ENCODE measurements at places on chromosomes 11 and 22.

DNA sequence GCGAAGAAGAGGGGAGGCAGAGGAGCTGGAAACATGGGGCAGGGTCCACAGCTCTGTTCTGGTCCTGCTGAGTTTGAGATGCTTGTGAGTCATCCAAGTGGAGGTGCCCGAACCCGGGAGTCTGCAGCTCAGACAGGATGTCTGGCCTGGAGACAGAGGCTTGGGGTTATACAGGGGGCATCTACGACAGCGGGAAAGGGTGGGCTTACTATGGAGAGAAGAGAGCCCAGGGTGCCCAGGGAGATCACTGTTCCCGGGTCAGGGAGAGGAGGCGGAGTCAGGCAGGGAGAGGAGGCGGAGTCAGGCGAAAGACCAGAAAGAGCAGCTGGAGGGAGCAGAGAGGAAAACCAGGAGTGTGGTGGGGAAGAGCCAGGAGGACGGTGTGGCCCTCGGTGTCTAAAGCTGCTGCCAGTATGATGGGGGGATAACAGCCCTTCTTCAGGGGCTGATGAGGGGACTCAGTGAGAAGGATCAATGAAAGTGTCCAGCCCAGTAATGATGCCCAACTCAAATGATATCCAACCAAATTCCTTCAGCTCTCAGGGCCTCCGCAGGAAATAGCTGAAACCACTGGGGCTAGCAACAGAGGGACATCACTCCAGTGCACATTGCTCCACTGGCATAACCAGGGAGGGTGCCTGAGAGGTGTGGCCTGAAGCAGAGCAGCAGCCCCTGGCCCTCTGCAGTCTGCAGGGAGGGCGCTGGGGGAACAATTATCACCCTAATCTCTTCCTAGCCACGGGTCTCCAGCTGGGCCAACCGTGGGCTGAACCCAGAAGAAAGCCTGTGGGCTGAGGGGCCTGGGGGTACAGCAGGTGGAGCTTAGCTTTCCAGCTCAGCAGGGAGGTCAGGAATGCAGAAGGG, 2.6 kb upstream of the LTBP3 start:
- peak; percentile 78 for DNase-seq

GRCh38 chr11:130202009-130202817, 42.6 kb downstream of the ST14 start:
- DNase-seq = no peak

DNA sequence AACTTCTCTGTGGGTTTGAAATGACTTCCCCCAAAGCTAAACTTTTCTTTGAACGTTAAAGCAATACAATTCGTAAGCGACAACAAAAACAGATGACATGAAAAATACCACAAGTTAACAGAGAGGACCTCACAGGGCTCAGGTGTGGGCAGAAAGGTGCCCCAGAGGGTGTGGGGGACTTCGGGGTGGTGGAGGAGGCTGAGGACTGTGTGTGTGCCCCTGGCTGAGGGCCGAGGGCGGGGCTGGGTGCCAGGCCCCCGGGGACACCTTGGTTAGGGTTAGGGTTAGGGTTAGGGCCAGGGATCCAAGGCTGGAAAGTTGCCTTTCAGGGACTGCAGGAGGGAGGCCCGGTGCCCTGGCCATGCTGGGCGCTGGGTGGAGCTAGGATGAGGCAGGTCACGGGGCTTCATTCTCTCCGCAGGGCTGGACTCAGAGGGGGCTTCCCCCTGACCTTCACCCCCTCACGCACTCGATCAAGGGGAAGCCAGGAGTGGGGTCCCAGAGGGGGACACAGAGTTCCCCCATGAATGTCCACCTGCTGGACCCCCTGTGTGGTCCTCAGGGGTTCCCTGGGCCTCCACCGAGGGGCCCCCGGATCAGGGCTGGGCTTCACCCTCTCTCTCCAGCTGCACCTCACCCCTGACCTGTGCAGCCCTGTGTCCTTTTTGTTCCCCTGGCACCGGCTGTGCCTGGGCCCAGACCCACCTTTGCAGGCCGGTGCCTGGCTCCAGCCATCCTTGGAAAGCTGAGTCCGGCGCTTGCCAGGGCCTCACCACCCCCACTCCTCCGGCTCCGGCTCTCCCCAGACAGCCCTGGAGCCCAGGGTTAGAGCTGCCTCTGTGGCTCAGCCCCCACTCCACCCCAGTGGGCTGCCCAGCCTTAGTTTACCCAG, 7.0 kb downstream of the TNNI2 start:
- no peak for DNase-seq

- no peak for DNase-seq
Observed at GRCh38 chr11:68381716-68382115, 69.3 kb downstream of the LRP5 start.

GRCh38 chr11:10414659-10415058, 40.4 kb upstream of the AMPD3 start:
- peak; percentile 76 for DNase-seq

DNA sequence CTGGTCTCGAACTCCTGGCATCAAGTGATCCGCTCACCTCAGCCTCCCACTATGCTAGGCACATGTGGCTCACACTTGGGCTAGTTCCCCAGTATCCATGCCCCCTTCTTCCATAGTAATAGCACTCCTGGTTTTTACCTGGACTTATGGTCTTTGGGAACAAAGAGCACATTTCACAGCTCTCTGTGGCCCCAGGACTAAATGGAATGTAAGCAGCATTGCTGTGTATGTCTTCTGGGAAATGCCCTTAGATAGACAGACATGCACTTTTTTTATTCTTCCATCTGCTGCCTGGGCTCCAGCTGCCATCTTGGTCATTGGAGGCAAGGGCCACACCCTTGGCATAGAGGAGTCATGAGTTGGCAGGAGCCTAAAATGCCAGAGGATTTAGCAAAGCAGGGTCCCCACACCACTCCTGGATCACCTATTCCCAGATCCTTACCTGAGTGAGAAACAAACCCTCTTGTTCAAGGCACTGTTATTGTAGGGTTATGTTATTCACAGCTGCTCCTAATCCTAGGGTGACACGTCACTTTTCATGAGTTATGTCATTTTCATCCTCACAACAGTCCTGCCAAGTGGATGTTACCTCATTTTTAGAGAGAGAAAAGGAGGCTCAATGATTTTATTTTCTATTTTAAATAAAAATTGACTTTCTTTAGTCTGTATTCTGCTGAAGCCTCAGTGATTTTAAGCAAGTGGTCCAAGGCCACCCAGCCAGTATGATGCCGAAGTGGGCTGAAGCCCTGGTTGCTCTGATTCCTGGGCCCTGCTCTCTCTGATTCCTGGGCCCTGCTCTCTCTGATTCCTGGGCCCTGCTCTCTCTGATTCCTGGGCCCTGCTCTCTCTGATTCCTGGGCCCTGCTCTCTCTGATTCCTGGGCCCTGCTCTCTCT, 15.7 kb upstream of the GDPD5 start:
- no peak for DNase-seq

- no peak for DNase-seq
Observed at GRCh38 chr11:75174781-75175370, 24.0 kb downstream of the SLCO2B1 start.

- peak; percentile 90 for DNase-seq
Observed at GRCh38 chr22:45435544-45436139, 22.1 kb downstream of the RIBC2 start.

- DNase-seq = no peak
Observed at GRCh38 chr11:74272276-74272675, 39.2 kb downstream of the P4HA3 start.
